ENCODE measurements at places on chromosomes 1 and 21.

DNA sequence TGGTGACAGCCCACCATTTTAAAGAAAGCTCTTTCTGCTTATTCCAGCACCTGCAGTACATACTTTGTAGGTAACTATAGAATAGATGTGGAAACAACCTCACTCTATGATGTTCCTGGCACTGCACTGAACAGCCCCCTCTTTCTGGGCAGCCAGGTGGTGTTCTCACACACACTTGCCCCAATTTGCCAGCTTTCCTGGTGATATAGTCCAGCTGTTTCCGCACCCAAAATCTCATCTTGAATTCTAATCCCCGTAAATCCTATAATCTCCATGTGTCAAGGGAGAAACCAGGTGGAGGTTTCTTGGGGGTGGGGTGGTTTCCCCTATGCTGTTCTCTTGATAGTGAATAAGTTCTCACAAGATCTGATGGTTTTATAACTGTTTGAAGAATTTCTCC, 102.2 kb downstream of the FCRL5 start:
- no peaks in the 10 kb centered on the region for H3K36me3 ChIP-seq
- no peak for DNase-seq
- no peak overlapping the region for H3K27ac ChIP-seq
- H3K4me1 ChIP-seq: peaks cover 16% of the 10 kb centered on the region
- H3K27me3 ChIP-seq: no peaks in the 10 kb centered on the region

DNA sequence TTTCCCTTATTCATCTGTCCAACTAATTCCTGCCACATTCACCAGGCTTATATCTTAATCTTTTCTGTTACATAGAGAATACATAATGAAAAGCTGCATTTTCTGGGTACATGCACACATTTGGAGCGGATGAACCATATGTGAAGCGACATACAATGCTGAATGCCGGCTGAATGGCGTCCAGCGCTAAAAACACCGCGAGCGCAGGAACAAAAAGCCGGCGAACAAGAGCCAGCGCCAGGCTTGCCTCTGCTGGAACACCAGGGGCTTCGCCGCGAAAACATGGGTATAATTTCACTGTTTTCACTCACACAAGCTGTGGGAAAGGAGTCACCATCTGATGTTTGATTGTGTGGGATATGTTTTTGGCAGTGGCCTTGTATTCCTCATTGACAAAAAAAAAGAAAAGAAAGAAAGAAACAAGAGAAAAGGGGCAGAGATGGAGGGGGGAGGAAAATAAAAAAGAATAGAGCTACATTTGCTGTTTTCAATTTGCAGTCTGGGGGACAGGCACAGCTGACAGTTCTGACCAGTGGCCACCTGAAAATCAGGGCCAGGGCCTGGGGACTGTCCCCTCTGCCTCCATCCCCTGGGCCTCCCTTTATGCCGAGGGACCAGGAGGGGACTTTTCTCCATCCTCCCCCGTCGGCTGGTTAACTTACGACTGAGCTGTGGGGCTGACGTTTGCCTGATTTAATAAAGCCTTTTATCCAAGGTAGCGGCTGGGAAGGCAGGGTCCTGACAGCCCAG, 70.2 kb upstream of the OLIG2 start:
- H3K27me3 ChIP-seq: peaks cover 2% of the 10 kb centered on the region
- no peak overlapping the region for H3K4me3 ChIP-seq
- H3K36me3 ChIP-seq: no peaks in the 10 kb centered on the region
- DNase-seq: no peak
- H3K27ac ChIP-seq: no peak overlapping the region

DNA sequence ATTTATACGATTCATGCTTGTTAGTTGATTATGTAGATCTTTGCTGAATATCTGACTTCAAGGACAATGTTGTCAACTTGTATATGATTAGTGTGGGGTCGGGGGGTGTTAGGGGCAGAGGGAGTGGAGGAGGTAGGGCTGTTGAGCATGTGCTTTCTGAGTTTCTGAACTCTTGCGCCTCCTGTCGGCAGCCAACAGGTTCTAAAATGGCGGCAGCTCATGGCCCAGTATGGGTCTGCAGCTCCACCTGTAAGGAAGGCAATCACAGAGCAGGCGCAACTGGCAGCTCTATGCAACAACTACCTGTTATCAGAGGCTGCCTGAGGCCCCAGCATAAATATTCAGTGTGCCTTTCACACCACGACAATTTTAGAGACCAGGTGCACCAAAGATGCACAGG, 205.8 kb upstream of the PLXNA2 start:
- no peak overlapping the region for H3K27ac ChIP-seq
- H3K4me1 ChIP-seq: no peaks in the 10 kb centered on the region

GRCh38 chr1:168708698-168709404, 20.2 kb downstream of the DPT start:
- H3K36me3 ChIP-seq: no peaks in the 10 kb centered on the region
- no peaks in the 10 kb centered on the region for H3K27me3 ChIP-seq
- no peaks in the 10 kb centered on the region for H3K4me1 ChIP-seq

GRCh38 chr1:107894605-107895004, 70.4 kb downstream of the VAV3 start:
- peak overlapping the region; percentile 11 for H3K4me3 ChIP-seq
- H3K36me3 ChIP-seq: peaks cover 3% of the 10 kb centered on the region
- no peak for DNase-seq
- H3K27me3 ChIP-seq: no peaks in the 10 kb centered on the region
- H3K27ac ChIP-seq: peak overlapping the region; percentile 80
- peaks cover 78% of the 10 kb centered on the region for H3K4me1 ChIP-seq

DNA sequence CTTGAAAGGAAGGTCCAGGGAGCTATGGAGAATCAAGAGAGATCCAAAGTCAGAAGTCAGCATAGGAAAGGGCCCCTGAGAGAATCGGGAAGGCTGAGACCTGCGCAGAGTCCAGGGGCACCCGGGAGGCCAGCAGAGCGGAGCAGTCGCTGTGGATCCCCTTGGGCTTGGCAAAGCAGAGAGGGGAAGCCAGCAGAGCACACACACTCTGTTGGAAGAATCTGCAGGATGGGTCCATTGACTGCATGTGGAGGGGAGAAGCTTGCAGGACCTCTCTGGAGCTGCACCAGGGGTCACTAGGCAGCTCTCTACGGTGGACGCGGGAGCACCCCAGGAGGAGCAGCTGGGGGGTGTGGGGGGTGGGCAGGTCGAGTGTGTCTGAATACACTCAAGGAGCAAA, 6.4 kb downstream of the RIPK4 start:
- no peaks in the 10 kb centered on the region for H3K36me3 ChIP-seq
- peak overlapping the region; percentile 30 for H3K4me3 ChIP-seq
- H3K27me3 ChIP-seq: peaks cover 19% of the 10 kb centered on the region

Data from immature natural killer cell (primary cell).